ENCODE measurements at places on chromosomes 2 and 18.

DNA sequence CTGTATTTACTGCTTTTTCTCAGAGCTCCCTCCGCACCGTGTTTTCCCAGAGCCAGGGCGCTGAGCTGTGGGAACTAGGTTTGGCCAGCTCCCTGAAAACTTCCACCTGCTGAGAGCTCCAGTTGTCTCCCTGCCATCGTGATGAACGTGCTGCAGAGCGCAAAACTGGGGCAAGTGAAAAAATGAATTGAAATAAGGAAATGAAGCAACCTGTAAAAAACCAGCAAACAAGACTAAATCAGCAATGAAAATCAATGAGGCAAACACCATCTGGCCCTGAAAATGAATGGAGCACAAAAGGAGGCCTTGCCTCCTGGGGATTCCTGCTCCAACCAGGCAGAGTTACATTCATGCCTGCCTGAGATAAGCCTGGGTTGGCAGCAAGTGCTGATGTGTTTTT lies 129.9 kb downstream of the MARCHF4 start:
- peak; percentile 28 for DNase-seq

DNA sequence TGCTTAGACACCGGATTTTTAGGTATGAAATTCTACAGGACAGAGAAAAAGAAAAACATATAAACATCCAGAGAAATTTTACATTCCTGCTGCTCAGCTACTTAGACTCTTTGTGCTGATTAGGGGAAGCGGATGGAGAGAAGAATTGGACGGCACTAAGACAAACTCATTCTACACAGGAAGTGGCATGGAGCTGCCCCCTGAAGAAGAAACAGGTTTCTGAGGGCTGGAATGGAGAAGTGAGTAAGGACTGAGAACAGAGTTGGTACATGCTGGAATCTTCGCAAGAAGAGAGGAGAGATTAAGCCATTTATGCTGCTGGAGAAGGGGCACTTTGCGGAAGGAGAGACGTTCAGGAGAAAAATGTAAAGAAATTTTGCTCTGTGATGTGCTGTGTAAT lies 253.0 kb upstream of the ERBB4 start:
- DNase-seq: no peak

DNA sequence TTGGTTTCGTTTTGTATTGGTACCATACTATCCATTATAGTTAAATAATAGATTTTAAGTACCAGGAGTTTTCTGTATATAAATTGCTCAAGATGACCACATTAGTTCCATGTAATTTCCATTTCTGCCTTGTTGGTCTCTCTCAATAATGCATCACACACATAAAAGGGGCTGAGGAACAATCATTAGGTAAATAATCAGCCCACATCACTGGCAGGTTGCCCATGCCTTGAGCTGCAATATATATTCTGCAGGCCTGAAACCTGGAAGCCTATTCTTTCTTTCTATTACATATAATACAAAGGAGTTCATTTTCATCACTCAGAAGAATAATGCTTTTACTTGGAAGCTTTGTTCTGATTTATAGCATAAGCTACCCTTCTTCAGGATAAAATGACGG lies 616.1 kb upstream of the PKDCC start:
- DNase-seq: peak; percentile 77

GRCh38 chr2:239950144-239951128 lies 74.7 kb downstream of the NDUFA10 start:
- no peak for DNase-seq

DNA sequence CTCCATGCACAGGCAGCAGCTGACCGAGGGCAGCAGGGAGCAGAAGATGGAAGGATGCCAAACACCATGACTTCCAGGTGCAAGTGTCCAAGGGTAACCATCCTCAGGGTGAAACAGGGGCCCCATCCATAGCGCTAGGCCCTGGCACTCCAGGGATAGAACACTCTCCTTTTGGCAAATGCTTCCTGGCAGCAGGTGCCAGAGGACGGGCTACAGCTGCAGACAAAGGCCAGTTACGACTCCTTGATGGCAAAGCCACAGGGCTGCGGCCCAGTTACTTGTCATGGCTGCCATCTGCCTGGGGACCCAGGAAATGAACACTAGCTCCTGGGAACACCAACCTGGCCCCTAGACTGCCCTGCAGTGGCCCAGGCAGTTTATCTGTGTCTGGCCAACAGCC lies 178.8 kb downstream of the TMEM163 start:
- no peak for DNase-seq

DNA sequence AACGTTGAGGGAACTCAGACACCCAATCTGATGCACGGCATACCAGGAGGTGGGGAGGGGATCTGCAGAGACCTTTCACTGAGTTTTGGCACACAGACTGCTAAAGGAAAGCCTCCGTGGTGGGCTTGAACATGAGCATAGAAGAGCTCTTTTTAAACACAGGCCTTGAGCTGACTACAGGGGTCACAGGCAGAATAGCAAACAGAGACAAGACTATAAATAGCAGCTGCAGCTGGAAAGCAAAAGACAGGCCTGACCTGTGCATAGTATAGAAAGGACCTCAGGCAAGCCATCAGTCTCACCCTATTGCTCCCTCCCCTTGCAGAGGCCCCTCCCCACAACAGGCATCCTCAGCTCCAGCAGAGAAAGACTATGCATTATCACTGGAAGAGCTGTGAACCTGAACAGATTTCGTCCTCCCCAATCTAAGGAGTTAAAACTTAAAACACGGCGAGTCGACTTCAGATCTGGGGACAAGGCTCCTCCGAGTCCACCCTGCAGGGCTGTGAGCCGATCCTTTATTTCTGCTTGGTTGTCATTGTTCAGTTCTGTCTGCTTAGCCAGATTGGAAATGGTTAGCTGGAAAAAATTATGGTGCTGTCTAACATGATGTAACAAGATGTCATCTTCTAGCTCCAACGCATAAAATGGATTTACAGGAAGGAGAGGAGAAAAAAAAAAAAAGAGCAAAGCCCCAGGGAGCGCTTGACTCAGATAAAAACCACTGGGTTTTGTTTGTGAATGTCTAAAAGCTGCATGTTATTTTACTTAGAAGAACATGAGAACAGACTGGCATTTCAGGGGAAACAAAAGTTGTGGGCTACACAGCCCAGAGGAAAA lies 25.2 kb upstream of the LCLAT1 start:
- DNase-seq: peak; percentile 48

DNA sequence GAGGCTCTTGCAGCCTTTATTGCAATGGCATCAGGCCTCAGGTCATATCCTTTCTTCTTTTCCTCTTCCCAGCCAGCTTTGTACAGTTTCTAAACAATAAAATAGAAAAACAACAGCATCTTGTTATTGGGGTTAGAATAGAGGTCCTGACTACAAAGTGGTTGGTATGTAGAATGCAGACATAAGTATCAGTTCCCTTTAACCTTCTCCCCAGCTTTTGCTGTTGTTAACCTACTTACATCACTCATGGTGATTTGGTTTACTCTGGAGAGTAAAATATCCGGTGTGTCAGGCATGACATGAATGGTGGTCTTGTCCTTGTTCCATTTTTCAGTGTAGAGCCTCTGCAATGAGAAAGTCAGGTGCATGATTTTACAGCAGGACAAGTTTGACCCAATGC lies 69.8 kb downstream of the NEB start:
- no peak for DNase-seq

- no peak for DNase-seq
These were observed 246.2 kb downstream of the ARHGAP15 start for GRCh38 chr2:143375384-143375880.
